ENCODE measurements at places on chromosomes 2 and 18. TPM values are rescaled to one million over a fixed set of nuclear protein-coding genes. Genes with fewer than 3 reads are reported as not detected.

The MRPL53 gene
- polyA plus RNA-seq = 70.2 TPM

The CNGA3 gene
- not detected for polyA plus RNA-seq

GRCh38 chr18:7174344-7175095 is 56.4 kb upstream of the LRRC30 start:
- no peak for DNase-seq

DNA sequence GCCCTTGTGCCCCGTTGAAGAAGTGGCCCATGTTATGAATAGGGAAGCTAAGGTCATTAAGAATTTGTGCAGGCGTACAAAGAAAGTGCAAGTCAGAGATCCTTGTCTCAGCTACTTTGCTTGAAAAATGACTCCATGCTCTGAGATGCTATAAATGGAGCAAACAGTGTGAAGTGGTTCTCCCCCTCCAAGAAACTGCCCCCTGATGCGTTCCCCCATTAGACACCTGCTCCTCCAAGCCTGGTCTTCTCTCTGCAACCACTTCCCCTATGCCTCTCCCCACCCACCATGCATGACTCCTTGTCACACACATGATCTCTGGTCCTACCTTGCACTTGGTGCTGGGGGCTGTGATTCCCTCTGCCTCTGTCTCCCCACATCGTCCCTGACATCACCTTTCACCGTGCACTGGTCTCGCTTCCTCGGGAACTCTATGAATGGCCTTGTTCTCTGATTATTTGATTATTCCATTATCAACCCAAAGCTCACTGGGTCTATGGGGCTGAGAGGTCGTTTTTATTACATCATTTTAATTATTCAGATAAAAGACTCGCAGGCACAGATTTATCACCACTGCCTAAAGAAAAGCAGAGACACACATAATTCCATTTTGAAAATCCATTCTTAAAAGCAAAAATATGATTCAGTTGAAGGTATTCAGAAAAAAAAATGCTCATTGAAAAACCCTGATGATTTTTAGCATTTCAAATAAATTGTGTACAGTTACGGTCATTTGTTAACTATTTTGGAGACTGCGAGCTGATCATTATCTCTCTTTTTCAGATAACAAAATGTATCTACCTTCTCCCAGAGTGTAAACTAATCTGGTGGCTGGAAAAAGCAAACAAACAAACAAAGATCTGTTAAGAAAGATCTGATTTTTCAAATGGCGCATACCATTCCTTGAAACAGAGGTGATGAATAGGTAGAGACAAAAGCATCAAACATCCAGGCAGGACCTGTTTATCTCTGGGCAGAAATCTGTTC is 294.9 kb downstream of the SOX11 start:
- no peak for DNase-seq

GRCh38 chr2:236173729-236174607 is 5.8 kb upstream of the GBX2 start:
- no peak for DNase-seq
